ENCODE measurements at places on chromosomes 11 and 22.

- no peak for DNase-seq
Measured at GRCh38 chr11:103661185-103661584, 375.3 kb upstream of the DDI1 start.

DNA sequence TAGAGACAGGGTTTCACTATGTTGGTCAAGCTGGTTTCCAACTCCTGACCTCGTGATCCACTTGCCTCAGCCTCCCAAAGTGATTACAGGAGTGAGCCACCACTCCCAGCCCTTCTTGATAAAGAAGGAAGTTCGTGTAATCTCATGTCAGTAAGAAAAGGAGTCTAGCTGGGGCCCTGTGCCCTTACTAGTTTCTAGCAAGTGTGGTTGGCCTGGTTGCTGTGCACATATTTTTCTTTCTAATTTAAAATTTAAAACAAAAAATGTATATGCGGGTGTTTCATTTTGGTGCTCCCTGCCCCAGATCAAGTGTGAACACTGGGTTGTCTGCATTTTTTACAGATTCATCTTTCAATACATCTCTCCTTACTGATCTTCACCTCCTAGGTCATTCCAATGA, 770.8 kb upstream of the TENM4 start:
- DNase-seq, result no peak

GRCh38 chr22:35559354-35560005, 18.8 kb downstream of the RASD2 start:
- no peak for DNase-seq

DNA sequence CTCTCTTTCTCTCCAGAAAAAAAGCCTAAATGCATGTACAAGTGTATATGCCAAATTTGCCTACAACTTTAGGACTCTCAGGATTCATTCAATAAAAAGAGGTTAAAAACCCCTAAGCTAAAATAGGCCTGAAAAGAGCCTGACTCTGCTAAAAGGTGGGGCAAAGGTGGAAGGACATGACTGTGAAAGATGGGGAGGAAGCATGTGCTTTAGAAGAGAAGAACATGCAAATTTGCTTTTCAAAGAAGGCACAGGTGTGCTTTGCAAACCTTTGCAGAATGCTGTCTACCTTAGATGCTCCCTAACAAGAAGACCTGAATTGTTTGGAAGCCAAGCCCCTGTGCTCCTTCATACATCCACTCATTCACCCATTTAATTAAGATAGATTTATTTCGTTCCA, 87.4 kb downstream of the GRIA4 start:
- DNase-seq, result no peak

- no peak for DNase-seq
Measured at GRCh38 chr11:68076371-68077042, 37.7 kb downstream of the TCIRG1 start.

- no peak for DNase-seq
Measured at GRCh38 chr11:49995565-49995964, 13.2 kb upstream of the OR4C12 start.

GRCh38 chr11:97454988-97455387, 1065.2 kb downstream of the JRKL start:
- peak; percentile 18 for DNase-seq

GRCh38 chr11:33879375-33879774, 12.5 kb downstream of the LMO2 start:
- no peak for DNase-seq

DNA sequence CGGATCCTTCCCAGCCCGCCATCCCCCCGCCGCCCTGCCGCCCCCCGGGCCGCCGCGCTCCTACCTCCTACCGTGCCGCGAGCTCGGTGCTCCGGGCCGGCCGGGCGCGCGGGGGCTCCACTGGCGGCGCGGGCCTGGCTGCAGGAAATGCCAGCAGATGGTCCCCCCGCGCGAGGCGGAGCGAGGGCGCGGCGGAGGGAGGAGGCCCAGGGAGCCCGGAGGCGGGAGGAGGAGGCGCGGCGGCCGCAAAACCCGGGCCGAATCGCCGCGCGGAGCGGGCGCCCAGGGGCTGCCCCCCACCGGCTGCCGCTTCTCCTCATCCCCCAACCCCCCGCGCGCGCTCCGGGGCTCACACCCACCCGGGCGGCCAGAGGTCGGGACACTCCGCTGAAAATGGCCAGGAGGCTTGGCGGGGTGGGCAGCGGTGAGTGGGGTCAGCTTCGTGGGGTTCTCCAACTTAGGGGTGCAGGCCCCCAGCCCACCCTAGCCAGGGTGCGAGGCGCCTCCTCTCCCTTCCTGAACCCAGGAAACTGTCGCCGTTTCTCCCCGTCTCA, at the start of gene OSBPL5:
TSS of gene OSBPL5 (minus strand) at position 159 of the 554 bp plus-strand sequence. CDS start 36,162 bp downstream, outside the sequence.
- DNase-seq, result no peak

DNA sequence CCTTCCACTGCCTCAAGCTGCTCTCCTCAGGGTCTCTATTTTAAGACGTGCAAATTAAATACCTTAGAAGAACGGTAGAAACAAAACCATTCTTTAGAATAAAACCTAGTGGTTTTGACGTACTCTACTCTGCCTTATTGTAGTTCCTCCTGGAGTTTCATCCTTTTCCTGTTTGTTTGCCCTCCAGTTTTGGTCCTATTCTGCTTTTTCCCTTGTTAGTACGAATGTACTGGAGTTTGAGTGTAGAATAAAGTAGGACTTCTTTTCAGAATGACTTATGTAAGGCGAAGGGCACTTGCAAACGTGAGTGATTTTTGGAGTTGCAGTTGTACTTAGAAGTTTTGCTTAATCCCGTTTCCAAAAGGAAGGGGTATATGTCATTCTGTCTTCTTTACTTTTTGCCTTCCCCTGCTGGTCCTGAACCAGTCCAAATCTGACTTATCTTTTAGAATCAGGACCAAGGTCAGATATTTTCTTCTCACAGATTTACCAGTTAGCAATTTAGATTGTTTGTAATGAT, 1.4 kb downstream of the SIK2 start:
- DNase-seq, result no peak

GRCh38 chr11:48033918-48034341, 53.6 kb downstream of the PTPRJ start:
- no peak for DNase-seq

DNA sequence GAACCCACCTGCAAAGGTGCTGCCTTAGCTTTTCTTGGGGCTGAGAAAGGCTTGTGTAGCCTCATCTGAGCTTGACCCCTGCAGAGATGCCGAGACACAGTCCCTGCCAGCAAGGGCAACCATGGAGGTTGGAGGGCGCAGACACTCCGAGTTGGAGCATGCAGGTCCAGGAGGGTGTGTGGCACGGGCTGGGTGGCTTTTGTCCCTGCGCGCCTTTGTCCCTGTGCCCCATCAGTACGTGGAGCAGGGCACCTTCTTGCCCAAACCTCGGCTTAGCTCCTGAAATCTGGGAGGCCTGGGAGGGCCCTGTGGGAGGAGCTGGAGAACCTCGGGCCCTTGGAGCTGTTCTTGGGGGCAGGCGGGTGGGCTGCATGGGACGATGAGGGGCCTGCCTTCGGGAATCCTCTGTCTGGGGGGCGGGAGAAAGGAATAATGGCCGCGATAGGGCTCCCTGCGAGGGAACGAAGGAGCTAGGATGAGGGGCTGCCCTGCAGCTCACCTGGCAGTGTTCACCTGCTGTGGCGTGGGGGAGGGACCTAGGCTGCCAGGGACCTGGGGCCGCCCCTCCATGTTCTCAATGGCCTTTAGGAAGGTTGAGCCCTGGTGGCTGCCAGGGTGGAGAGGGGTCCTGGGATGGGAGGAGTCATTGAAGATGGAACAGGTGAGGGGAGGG, 3.4 kb downstream of the BRSK2 start:
- no peak for DNase-seq

- DNase-seq, result no peak
Measured at GRCh38 chr11:122108828-122109227, 7.2 kb downstream of the BLID start.

All from smooth muscle cell of the brain vasculature (primary cell).